ENCODE measurements at places on chromosomes 12 and 14.

DNA sequence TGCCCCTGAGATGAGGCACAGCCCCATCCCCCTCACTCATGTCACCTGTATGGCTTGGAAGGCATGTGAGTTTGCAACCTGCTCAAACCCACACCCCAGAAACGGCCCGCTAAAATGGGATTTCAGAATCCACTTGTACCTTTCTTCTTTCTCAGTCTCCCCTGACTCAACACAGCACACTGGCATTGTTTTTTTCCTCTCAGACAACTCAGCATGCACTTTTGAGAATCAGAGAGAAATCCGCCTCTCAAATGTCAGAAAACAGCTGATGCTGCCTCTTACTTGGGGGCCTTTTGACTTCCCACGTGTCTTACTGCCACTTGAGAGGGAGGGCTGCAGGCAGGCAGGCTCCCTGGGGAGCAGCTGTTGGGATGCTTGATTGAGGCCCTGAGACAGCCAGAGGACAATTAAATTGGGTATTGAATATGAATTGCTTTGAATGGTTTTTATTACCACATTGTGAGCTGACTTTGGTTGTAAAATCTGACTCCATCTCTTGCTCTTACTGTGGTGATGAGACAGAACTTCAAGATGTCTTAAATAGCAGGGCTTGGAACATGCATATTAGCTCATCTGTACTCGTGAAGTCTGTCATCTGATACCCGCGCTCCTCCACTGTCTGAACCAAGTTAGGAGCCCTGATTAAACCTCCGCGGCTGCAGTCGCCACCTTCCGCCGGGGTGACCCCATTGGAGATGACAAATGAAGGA is 96.6 kb downstream of the APAF1 start:
- DNase-seq = no peak

DNA sequence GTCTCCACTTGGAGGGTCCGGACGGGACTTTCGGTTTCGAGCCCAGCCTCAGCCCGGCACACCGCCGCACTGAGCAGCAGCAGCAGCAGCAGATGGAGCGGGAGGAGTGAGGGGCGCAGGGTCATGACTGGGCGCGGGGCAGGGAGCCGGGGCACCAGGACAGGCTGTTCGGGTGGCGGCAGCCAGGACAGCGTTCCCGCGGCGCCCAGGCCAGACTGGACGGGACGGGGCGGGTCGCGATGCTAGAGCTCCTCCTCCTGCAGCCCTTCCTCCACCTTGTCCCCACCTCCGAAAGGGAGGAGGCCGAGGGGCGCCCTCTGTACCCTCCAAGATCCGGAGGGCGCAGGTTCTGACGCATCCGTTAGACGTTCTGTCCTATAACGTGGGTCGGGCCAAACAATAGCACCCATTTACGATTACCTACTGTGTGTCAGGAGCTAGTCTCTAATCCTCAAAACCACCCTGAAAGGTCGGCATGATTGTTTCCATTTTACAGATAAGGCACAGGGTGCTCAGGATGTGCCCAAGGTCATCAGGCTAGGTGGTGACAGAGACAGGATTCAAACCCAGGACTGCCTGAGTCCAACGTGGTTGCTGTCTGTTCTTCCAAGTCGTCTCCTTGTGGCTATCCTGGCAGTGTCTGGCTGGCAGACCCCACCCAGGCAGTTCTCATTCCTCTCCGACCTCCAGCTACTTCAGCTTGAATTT is at the start of gene FKBP11:
Gene FKBP11 (minus strand): TSS at position 189 of the 708 bp plus-strand sequence. CDS start 64 bp downstream, at position 125.
- DNase-seq = no peak

DNA sequence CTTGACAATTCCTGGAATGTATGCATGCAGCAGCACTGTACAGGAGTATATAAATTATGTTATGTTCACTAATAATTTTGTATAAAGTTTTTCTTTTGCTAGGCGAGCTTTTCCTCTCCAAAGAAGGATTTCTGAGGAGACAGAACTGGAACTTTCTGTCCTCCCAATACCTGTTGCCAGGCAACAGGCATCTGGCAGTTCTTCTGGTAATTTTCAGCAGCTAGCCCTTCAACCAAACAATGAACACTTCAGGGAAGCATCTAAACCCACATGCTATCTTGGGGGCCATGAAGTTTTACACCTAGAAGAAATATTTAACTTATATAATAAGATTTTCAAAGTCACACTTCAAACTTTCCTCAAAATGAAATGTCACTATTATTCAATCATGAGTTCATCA is 162.9 kb upstream of the SYT10 start:
- no peak for DNase-seq

DNA sequence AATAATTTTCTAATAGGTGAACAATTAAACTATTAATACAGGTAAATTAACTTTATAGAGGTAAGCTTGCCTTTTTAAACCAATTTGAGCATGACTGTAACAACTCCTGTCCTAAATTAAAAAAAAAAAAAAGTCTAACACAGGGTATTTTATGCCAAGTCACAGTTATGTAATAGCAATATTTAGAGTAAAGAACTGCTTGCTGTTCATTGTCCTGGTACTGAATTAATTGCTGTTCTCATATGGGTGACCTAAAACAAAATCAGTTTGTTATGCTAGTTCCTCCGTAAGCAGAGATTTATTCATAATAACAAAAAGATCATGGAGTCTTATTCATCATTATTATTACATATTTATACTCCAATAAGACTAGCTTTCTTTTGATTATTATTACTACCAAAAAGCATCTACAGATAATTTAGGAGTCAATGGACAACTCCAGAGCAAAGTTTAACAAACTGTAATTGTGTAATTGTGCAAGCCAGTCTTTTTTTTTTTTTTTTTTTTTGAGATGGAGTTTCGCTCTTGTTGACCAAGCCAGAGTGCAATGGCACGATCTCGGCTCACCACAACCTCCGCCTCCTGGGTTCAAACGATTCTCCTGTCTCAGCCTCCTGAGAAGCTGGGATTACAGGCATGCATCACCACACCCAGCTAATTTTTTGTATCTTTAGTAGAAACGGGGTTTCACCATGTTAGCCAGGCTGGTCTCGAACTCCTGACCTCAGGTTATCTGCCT is 98.3 kb downstream of the ITPR2 start:
- DNase-seq = no peak

DNA sequence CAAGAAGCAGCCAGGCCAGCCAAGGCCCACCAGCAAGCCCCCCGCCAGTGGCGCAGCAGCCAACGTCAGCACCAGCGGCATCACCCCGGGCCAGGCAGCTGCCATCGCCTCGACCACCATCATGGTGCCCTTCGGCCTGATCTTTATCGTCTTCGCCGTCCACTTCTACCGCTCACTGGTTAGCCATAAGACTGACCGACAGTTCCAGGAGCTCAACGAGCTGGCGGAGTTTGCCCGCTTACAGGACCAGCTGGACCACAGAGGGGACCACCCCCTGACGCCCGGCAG is 15.0 kb downstream of the ORAI1 start:
- no peak for DNase-seq

DNA sequence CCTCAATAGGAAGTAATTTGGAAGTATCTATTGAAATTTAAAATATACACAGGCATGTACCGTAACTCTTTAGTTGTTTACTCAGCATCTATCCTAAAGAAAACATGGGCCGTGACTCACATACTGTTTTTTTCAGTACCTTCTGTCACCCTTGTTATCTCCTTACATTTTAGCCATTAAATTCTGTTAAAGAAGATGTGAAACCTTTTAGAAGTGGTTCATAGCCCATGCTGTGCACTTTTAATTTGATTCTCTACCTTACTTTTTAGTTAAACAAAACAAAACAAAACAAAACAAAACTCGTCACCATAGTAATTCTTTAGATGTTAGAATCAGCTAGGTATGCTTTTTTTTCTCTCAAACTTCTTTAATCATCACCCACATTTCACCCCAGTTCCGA is 494.4 kb upstream of the RGS6 start:
- no peak for DNase-seq

DNA sequence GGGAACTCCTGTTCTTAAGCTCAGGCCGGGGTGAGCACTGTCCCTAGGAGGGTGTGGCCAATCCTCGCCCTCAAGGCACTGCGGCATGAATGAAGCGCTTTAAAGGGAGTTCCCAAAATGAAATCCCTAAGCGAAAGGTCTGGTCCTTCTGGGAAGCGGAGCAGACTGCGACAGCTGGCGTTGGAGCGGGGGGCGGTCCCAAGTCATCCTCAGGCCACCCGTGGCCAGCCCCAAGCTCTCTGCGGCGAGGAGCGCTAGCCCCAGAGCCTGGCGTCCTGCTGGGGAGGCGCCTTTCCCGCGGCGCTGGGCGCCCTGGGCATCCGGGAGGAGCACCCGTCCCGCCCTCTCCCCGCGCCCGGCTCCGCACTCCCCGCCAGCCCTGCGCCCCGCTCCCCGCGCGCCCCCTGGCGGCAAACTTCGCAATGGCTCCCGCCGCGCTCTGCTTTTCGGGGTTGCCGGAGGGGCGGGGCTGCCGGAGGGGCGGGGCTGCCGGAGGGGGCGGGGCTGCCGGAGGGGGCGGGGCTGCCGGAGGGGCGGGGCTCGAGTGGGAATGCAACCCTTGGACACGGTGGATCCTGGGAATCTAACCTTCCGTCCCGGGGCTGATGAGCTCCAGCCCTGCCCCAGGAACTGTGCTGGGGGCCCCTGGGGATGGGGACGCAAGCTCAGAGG is 25.4 kb downstream of the ZBTB42 start:
- no peak for DNase-seq

DNA sequence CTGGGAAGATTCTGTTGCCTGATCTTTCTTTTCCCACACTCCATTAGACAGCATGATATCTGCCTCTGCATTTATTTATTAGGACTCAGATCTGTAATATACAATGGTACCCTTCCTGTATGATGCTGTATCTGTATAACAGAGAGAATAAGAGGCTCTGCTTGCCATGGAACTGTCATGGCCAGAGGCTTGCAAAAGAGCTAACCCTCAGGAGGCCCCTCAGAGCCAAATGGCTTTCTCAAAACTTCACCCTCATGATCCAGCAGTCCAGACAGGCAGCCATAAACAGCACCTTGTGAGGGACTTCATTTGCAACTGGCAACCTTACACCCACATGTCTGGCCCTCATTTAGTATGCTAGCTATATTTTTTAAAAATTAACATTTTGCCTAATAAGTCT is 57.6 kb downstream of the TMEM30B start:
- DNase-seq = no peak

- no peak for DNase-seq
Measured at GRCh38 chr14:34676516-34677211, 37.7 kb downstream of the CFL2 start.

- no peak for DNase-seq
Measured at GRCh38 chr14:106605548-106606448, 1079.4 kb downstream of the TMEM121 start.

- no peak for DNase-seq
Measured at GRCh38 chr14:54782751-54783659, 119.6 kb downstream of the GCH1 start.

DNA sequence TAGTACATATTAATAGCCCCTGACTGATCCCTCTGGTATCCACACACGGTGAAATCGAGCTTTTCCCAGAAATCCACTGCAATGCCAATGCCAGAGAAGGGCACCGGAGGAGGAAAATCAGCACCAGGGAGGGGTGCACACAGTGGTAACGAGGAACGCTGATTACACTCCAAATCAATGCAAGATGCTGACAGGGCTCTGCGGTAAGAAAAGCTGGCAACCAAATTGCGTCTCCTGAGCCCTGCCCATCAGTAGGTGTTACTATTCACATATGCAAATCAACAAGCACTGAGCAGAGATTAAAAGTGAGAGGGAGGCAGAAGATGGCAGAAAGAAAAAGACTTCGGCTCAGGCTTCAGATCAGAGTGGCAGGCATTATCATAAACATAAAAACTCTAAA is 159.1 kb downstream of the RPS29 start:
- DNase-seq = no peak

GRCh38 chr12:109302358-109302757 is 6.7 kb downstream of the FOXN4 start:
- DNase-seq = no peak

DNA sequence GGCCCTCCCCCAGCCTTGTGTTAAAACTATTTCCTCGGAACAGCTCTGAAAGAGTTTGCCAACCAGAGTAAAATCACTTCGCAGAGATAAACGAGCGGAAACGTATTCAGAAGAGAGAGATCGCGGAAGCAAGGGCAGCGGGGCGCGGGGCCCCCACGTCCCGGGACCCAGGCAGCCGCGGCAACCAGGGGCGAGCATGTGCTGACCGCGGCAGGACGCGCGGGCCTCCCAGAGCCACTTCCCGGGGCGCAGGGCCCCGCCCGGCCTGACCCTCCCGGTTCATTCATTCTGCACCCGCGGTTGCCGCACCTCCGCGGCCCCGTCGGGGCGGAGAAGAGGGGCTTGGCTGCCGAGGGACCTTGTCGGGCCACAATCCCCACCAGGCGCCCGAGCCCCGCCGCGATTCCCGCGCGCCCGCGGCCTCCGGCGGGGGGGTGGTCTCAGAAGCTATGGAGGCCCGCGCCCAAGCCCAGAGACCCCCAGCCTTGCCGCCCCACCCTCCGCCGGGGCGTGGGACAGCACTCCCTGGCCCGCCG is 598 bp downstream of the UBE2N start:
- DNase-seq = no peak

DNA sequence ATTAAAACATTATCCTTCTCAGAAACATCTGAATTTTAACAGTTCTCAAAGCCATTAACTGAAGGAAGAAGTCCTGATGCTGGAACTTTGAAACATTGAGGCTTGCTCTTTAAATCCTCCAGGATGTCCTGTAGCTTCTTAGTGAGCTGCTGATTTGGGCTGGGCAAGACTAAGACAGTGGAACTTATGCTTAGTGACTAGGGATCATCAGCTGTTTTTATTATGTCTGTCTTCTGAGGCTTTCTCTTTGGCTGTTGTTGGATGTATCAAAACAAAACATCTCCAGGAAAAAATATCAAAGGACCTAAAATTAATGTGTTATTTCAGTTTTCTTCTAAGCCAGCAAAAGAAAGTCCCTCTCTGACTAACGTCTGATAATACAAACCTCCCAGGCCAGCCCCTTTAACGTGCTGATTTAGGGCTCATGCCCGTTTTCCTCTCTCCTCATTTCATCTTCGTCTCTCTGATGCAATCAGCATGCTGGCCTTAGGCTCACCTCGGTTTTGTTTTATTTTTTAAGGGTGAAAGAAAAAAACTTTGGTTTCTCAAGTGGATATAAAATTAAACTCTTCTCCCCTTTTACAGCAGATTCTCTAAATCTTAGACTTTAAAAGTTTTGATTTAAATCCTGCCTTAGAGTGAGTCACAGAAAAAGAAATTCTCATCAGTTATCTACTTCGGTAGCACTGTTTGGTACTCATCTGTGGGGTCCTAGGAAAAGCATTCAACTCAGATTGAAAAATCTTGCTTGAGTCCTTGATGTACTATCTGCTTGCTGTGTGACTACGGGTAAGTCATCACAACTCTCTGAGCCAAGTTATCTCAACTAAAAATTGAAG is 106.2 kb upstream of the CCDC91 start:
- DNase-seq = no peak

- peak; percentile 22 for DNase-seq
Measured at GRCh38 chr12:15590180-15590826, 198.9 kb downstream of the EPS8 start.

GRCh38 chr12:105352940-105353635 is 22.6 kb downstream of the C12orf75 start:
- DNase-seq = no peak

All from SK-N-MC (cell line).